ENCODE measurements at places on chromosomes 12 and 14. TPM values are rescaled to one million over a fixed set of nuclear protein-coding genes. Genes with fewer than 3 reads are reported as not detected.

The CBLN3 gene
- total RNA-seq = 2.3 TPM

The TCP11L2 gene
- 31.2 TPM for total RNA-seq

The FGF6 gene
- not detected for total RNA-seq

The CPNE8 gene
- total RNA-seq = 29.8 TPM

The NRDE2 gene
- 19.8 TPM for total RNA-seq

The PIWIL1 gene
- not detected for total RNA-seq

The KIF26A gene
- 4.6 TPM for total RNA-seq

The PLEK2 gene
- not detected for total RNA-seq

The TDRD9 gene
- total RNA-seq = 2.9 TPM

The ZNF10 gene
- 12.8 TPM for total RNA-seq

The TOMM20L gene
- total RNA-seq = not detected

The C14orf180 gene
- 1.3 TPM for total RNA-seq

The SAMD4A gene
- total RNA-seq = 28.5 TPM

The MDM2 gene
- 71.8 TPM for total RNA-seq

The PPFIA2 gene
- 0.98 TPM for total RNA-seq

- no peak for DNase-seq
Observed at GRCh38 chr14:100626614-100627013, 39.4 kb upstream of the BEGAIN start.

DNA sequence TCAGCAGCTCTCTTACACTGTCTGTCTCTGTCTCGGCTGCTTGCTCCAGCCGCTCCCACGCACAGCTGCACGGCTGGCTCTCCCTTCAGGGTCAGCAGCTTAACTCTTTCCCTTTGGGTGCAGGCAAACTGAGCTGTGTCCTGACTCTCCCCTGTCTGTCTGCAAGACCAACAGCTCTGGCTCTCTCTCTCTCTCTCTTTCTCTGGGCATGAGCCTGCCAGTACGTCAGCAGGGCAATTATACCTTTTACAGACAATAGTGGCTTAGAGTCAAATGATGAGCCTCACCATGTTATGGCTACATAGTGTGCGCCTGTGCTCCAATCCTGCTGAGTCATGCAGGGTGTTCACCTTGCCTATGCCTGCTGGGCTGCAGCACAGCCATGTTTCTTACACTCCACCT is 120.5 kb upstream of the DDHD1 start:
- no peak for DNase-seq

DNA sequence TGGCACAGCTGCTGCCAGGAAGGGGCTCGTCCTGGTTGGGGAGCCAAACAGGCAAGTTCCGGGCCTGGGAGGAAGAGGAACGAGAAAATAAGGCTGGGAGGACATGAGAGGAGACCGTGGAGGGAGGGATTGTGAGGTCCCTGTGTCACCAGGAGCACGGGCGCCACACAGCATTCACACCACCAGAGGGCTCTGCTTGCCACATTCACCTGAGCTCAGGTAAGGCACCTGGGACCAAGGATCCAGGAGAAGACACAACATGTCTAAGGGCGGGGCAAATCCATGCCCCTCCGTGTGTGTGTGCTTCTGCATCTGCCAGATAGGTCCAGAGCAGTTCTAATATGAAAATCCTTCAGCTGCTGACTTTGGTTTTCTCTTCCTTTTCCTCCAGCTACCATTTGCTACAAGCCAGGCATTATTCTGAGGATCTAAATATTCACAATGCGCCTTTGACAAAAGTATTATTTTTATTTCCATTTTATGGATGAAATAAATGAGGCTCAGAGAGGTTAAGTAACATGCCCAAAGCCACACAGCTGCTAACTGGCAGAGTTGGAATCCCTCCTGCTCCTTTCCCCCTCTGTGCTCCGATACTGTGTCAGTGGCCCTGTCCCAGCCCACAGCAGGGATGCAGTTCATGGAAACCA is 14.6 kb downstream of the RAPGEF3 start:
- DNase-seq = peak; percentile 86

DNA sequence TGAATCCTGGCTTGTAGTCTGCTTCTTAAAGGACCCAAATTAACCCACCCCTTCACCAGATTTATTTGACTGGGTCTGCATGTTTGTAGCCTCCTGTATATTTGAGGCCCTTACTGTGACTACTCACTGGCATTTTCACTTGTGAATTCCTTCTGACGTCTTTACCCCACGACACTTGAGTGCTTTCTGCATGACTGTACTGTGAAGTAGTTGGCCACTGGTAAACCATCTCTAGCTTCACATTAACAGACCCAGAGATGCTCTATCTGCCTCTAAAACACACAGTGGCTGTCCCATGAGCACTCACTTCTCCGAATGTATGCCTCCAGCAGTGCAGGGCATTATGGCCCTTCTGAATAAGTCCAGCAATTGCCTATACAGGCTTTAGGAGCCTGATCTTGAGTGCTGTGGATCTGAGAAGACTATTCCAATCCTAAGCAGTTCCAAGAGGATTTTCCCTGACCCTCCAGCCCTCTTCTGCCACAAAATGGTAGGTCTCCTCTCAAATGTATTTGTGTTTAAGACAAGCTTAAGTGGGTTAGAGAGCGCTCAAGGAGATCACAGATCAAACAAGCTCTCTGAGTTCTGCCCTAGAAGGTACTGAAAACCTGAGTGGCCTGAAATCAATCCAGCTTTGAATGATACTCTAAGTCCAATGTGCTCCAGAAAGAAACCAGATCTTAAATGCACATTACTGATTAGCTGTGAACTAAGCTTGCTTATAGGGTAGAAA is 534.7 kb downstream of the RPS29 start:
- no peak for DNase-seq

DNA sequence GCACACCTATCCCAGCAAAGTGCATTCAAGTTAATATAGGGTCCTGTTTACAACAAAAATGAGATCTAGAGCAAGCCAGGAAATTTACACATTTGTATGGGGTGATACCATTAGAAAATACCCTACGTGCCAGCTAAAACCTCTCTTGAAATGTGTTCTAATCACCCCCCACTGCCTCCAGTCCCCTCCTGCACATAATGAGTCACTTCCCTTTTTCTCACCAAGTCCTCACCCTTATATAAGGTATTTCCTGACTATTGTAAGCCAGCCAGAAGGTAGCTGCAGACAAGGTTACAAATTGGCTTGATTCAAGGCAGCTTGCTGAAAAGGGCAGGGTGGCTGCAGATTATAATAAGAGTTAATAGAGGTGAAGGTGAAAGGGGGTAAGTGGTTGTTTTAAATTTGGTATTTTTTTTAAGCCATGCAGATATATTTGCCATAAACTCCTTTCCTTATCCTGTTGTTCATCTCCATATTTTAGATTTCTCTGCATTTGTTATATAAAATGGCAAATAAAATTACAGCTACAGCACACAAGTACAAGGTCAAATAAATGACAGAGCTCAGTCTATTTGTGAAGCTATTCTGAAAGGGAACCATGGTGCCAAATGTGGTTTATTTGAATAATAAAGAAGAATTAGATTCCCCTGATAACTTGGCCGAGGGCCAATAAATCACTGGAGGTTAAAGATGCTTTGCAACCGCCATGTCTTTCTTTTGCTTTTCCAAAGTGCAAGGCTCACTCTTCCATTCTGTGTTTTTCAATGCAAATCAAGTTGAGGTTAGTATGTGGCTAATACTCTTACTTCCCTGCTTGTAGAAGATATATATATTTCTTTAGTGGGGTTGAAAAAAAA is 385.9 kb downstream of the EGLN3 start:
- DNase-seq = no peak

DNA sequence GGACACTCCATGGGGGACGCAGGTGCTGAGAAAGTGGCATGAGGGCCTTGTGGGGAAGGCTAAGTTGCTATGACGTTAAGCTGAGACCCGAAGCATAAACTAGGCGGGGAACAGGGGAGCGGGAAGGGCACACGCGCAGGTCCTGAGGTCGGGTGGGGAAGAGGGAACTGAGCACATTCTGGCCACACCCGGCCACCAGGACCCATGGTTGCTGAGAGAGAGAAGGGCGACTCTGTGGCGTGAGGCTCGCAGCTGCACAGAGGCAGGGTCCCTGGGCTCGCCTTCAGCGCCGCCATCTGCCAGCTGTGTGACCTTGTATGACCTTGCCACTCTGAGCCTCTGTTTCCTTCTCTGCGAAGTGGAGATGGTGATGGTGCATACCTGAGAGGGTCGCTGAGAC is 182.5 kb downstream of the PHETA1 start:
- DNase-seq = no peak

DNA sequence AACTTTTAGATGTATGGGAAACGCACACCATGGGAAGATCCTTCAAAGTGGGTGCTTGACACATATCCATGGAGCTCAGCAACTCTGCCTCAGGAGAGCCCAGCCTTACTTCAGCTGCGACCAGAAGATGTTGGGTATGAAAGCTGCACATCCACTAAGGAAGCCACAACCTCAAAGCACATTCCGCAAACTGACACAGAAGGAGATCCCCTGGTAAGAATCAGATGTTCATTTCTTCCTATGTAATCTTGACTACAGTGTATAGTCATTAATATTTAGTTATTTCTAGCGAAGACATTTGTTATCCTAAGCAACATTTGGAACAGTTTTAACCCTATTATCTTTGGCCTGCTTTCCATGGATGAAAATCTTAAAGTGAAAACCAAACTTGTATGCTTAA is 374.2 kb downstream of the NAV3 start:
- no peak for DNase-seq

- no peak for DNase-seq
Observed at GRCh38 chr14:65483647-65484046, 71.1 kb downstream of the FUT8 start.

DNA sequence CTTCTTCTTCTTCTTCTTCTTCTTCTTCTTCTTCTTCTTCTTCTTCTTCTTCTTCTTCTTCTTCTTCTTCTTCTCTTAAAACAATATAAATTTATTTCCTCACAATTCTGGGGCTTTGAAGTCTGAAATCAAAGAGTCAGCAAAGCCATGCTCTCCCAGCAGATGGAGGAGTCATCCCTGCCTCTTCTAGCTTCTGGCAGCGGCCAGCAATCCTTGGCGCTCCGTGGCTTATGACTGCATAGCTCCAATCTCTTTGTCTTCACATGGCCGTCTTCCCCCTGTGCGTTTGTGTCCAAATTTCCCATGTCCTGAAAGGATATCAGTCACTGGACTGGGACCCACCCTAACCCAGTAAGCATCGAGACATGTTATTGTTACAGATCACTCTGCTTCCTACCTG is 22.9 kb downstream of the KCNA1 start:
- no peak for DNase-seq

GRCh38 chr14:58944968-58945356 is 243.5 kb upstream of the DAAM1 start:
- no peak for DNase-seq

DNA sequence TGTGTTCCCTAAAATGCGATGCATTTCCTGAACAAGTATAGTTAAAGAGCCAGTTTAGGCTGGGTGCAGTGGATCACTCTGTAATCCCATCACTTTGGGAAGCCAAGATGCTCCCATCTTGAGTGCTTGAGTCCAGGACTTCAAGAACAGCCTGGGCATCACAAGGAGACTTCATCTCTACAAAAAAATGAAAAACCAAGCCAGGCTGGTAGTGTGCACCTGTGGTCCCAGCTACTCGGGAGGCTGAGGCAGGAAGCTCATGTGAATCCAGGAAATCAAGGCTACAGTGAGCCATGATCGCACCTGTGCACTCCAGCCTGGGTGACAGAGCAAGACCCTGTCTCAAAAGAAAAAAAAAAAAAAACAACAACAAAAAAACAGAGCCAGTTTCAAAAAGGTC is 26.3 kb downstream of the HECTD1 start:
- DNase-seq = no peak

GRCh38 chr12:93645702-93646101 is 31.5 kb upstream of the CRADD start:
- DNase-seq = no peak

DNA sequence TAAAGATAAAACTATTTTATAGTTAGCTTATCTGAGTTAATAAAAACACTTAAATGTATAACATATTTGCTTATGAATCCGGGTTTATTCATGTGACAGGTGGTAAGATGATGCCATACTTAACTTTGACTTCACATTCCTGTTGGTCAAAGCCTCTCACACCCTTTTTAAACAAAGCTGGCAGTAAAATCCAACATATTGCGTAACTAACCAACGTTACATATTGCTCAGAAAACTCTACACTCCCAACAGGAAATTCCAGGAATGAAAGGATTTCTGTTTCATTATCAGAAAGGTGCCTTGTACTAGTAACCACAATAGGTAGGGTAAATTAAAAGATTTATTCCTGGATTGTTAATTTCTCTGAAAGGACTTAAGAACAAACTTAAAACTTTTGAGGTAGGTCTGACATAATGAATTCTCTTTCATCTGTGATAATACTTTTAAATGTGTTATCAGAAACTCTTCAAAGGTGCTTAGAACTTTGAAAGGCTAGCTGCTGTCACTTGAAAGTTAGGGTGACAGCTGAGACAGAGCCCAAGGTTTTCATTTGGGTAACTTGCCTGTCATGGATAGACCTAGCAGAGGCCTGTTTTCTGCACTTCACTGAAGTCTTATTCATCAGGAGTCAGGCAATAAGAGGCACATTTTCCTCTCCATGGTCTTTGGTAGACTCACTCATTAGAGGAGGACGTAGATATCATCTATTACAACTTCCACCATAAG is 23.8 kb upstream of the CATSPERB start:
- DNase-seq = no peak

DNA sequence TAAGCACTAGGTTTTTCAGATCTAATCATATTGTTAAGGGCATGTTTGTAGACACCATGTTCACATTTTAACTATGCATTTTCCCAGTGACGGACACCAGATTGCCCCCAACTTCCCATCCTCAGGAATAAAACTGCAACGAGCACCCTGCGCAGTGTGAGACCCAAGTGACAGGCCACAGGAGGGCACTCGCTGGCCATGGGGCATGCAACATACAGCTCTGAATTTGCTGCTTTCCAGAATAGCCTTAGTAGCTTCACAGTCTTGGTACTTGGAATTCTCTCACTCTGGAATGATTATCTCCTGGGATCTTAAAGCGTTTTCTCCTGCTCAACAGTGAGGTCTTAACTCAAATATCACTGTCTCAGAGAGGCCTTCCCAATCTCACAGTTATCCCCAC is 972 bp upstream of the DDX47 start:
- DNase-seq = no peak

DNA sequence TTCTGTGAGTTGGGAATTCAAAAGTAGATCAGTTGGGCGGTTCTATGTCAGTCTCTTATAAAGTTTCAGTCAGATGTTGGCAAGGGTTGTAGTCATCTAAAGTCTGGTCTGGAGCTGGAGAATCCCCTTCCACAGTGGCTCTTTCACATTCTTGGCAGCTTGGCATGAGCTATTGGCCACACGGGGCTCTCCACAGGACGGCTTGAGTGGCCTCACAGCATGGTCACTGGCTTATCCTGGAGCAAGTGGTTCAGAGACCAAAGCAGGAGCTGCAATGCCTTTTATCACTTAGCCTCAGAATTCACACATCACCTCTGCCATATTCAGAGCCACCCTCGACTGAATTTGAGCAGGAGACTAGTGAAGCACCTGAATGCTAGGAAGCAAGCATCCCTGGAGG is 7.1 kb upstream of the KICS2 start:
- no peak for DNase-seq

- DNase-seq = peak; percentile 39
Observed at GRCh38 chr12:64780531-64781279, 21.5 kb upstream of the GNS start.

GRCh38 chr12:100545092-100545491 is 28.4 kb upstream of the GAS2L3 start:
- DNase-seq = no peak

GRCh38 chr14:34424488-34424887 is 37.6 kb downstream of the SPTSSA start:
- DNase-seq = no peak
